M059J (cell line): ENCODE measurements at places on chromosomes 3 and 15. TPM values are rescaled to one million over a fixed set of nuclear protein-coding genes. Genes with fewer than 3 reads are reported as not detected.
A peak's percentile ranks its signal among the peaks of the same experiment; 100 is the strongest.

Gene CHRNA7
- total RNA-seq = 1.8 and 2.0 TPM in 2 replicates

- DNase-seq = peak; percentile 98
These were observed 81.5 kb downstream of the SMAD3 start for GRCh38 chr15:67146875-67147381.

- no peak for DNase-seq
These were observed 3.8 kb upstream of the SCG5 start for GRCh38 chr15:32637704-32638103.

GRCh38 chr15:99117563-99118257, 12.8 kb downstream of the SYNM start:
- no peak for DNase-seq

- DNase-seq = peak; percentile 44
These were observed 1.3 kb downstream of the GOLGA8A start for GRCh38 chr15:34436126-34436955.

Gene ATP11B
- total RNA-seq = 33.9 and 47.8 TPM in 2 replicates

GRCh38 chr15:93706495-93707292, 524.7 kb upstream of the MCTP2 start:
- DNase-seq = no peak

Gene TTC21A
- 0.10 and 1.4 TPM in 2 replicates for total RNA-seq

Gene LINGO1
- total RNA-seq = not detected in 2 replicates

Gene LMLN
- 7.1 and 7.7 TPM in 2 replicates for total RNA-seq

GRCh38 chr15:81491414-81492096, 117.5 kb upstream of the TMC3 start:
- DNase-seq = no peak

Gene DUOX2
- not detected in 2 replicates for total RNA-seq

GRCh38 chr3:141940194-141940776, 63.8 kb downstream of the ATP1B3 start:
- peak; percentile 100 for DNase-seq

Gene PARP6
- total RNA-seq = 34.6 and 38.7 TPM in 2 replicates

Gene GPR87
- total RNA-seq = 0.66 and 0.74 TPM in 2 replicates

DNA sequence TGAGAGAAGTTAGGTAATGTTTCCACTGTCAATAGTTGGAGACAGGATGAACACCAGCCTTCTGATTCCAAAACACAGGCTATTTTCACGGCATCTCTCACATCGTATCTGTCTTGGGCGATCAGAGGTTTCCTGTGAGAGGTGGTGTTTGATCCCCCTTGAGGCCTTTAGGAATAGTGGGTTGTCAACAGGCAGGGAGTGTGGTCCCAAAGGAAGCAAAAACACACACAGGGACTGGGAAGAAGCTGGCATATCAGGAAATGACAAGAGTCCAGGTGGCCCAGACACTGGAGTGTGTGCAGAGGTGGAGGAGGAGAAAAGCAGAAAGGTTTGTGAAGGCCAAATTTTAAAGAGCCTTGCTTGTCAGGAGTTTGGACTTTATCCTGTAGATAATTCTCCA, 6.6 kb upstream of the MAGEF1 start:
- DNase-seq = no peak

Gene STRIT1
- total RNA-seq = not detected in 2 replicates

GRCh38 chr3:160052385-160053047, 63.9 kb downstream of the IL12A start:
- DNase-seq = peak; percentile 67

DNA sequence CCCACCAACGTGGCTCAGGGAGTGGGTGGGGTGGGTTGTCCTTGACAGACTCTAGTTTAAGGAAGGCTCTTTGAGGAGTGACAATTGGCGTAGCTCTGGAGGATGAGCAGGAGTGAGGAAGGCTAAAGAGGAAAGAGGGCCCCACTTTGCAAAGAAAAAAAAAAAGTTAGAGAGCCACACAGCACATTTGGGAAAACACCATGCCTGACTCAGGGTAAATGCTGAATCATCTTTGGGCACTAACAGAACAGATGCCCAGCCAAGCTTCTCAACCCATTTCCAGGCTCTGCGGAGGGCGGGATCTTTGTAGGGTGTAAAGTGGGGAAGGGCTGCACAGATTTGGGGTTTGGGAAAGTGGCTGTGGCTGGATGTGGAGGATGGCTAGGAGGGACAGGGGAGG, 179.1 kb upstream of the RGMA start:
- no peak for DNase-seq

DNA sequence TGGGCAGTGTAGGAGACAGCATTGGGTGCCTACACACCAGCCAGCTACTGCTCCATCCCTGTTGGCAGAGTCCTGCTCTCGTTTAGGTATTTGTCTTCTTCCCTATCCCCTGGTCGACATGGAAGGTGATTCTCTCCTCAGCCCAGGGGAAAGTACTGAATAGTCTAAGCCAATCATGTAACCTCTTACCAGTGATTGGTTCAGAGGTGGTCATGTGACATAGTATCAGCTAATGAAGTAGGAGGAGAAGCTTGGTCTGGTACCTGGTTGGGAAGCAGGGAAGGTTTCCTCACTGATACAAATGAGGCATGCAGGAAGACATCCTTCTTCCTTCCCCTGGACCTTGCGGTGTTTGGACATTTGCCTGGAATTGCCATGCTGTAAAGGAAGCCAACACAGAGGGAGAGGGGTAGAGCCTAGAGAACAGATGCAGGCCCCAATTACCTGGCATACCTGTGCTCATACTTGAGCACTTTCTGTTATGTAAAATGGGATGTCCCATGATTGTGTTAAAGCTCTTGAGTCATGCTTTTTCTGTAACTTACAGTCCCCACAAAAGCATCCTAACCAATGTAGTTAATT, 32.7 kb upstream of the RASGRP1 start:
- DNase-seq = no peak

Gene CTXN2
- total RNA-seq = 0.20 TPM in 1 of 2 replicates, not detected in the other

DNA sequence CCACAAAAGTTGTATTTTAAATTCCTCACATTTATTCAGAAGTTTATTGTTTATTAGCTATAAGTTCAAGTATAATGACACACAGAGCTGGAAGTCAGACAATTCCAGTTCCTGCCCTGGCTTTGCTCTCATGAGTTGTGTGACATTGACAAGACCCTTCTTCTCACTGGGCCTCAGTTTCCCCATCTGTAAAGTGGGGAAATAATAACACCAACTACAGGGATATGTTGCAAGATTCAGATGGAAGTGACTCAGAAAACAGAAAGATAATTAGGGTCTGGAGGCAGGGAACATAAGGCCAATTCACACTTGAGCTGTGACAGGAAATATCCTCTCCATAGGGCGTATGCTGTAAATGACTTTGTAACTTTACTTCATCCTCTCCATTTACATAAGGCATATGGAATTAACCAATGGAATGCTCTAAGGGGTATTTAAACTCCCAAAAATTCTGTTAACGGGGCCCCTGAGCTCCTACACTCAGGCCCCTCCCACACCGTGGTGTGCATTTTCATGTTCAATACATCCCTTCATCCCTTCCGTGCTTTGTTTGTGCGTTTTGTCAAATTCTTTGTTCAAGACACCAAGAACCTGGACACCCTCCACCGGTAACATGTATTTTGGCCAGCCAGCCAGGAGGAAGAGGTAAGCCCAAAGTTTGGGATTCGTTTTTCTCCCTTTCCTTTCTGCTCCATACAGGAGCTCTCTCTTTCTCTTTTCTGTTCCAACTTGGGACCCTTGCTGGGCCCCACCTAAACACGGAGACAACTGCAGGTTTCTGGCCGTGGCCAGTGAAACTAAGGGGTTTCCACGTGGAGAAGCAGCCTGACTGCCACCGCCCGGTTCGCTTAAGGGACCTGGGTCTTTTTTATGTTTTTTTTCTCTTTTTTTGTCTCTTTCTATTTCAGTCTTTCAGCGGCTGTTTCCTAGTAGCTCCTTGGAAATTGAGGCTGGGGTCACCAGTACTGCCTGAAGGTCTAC, 16.9 kb downstream of the CYP11A1 start:
- no peak for DNase-seq

GRCh38 chr15:62835351-62835750, 207.2 kb upstream of the TPM1 start:
- no peak for DNase-seq

DNA sequence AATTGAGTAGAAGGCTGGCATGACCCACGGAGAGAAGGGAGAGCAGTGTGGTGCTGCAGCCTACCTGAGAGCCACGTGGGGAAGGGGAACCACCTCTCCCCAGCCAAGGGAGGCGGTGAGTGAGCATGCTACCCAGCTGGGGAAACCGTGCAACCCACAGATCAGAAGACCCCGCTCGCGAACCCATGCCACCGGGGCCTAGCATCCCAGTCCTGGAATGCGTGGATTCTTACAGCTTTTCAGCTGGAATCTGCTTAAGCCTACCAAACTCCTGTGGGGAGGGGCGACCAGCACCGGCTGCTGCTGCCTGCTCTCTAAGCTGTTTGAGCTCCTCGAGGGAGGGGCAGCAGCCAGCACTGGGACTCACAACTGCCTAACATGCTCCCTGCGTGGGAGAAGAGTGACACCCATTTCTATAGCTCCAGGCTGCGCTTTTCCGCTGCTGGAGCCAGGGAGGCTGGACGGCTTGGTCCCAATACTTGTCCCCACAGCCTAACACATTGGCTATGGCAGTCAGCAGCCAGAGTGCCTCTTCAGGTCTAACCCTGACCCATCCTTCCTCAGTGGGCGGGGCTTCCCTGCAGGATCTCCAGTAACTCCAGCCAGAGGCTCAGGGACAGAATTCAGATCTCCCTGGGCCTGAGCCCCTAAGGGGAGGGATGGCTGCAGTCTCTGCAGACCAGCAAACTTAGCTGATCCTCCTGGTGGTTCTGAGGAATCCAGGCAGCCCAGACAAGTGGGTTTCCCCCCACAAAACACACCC, 20.0 kb upstream of the TEX55 start:
- no peak for DNase-seq

Gene ECT2
- 108 and 127 TPM in 2 replicates for total RNA-seq

GRCh38 chr3:100879195-100879810, 113.9 kb downstream of the ABI3BP start:
- no peak for DNase-seq

DNA sequence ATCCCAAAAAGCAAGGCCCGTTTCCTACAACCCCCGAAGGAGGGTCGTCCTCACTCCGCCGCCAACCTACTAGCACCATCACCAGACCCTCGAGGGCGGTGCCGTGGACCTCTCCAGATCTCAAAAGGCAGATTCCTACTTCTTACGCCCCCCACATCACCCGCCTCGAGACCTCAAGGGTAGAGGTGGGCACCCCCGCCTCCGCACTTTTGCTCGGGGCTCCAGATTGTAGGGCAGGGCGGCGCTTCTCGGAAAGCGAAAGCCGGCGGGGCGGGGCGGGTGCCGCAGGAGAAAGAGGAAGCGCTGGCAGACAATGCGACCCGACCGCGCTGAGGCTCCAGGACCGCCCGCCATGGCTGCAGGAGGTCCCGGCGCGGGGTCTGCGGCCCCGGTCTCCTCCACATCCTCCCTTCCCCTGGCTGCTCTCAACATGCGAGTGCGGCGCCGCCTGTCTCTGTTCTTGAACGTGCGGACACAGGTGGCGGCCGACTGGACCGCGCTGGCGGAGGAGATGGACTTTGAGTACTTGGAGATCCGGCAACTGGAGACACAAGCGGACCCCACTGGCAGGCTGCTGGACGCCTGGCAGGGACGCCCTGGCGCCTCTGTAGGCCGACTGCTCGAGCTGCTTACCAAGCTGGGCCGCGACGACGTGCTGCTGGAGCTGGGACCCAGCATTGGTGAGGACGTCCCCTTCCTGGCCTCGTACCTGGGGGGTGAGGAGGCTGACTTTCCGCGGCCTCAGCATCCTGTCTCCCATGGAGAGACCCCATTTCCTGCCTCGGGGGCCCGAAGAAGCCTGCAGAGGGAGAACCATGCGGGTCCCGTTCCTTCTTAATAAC, at the start of gene MYD88:
Gene MYD88, plus strand, starts transcription at position 313 of the 842 bp plus-strand sequence. Its CDS starts 40 bp downstream, at position 353.
- DNase-seq = peak; percentile 61

GRCh38 chr15:48710952-48711495, 65.5 kb upstream of the FBN1 start:
- peak; percentile 50 for DNase-seq

DNA sequence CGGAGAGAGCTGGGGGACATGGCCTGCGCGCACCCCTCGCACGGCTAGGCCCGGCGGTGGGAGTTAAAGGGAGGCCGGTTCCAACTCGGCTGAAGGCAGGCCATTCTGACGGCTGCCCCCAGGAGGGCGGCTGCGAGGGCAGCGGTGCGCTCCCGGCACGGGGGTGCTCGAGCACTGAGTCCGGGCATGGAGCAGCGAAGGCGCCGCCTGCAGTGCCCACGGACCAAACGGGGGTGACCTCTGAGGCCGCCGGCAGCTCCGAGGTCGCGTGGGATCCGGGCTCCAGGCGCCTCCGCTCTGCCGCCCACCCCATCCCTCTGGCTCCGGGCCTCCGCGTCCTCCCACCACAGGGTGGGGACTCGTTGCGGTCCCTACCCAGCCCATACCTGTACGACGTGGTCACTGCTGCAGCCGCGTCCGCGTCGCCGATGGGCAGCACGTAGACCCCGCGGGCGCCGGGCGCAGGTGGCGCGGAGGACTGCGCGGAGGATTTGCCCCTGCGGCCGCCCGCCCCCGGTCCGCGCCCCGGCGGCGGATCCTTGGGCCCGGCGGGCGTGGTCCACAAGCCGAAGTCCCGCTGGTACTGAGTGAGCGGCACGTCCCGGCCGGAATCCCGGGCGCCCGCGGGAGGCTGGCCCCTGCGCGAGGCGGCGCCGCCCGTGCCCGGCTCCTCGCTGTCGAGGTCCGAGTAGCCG, 469 bp downstream of the MAP6D1 start:
- peak; percentile 25 for DNase-seq

- no peak for DNase-seq
These were observed 447.7 kb upstream of the DPPA4 start for GRCh38 chr3:109784852-109785631.

Gene DISP2
- 0.49 and 2.4 TPM in 2 replicates for total RNA-seq

DNA sequence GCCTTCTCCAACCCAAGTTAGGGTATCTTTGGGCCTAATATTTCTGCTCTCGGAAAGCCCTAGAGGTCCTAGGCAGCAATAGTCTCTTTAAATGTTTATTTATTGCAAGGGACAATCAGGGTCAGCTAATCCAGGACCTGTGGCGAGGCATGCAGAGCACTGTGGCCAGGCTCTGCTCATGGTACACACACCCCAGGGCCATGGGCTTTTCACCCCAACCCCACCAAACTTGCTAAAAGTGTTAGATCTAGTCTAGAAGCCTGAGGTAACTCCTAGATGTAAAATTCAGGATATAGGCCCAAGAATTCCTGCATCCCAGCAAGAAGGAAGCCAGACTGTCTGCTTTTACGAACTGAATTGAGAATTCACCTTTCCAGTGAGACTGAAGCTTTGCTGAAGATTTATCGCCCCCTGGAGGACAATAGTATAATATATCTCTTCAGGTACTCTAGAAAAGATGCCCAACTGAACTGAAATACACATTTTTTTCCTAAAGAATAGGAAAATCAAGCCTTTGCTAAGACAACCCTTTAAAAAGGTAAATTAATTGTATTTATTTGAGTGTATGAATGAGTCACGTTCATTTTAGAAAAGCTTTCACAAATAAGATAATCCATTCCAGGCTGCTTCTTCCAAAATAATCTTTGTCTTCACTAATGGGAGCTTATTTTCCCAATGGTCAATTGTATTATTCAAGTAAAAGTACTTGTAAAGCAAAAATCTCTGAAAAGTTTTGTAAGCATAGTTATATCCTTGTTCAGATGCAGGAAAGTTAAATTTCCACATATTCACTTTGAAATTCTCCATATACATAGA, 89.8 kb downstream of the LRRC3B start:
- DNase-seq = peak; percentile 6
